ENCODE measurements at places on chromosomes 2 and 18.

DNA sequence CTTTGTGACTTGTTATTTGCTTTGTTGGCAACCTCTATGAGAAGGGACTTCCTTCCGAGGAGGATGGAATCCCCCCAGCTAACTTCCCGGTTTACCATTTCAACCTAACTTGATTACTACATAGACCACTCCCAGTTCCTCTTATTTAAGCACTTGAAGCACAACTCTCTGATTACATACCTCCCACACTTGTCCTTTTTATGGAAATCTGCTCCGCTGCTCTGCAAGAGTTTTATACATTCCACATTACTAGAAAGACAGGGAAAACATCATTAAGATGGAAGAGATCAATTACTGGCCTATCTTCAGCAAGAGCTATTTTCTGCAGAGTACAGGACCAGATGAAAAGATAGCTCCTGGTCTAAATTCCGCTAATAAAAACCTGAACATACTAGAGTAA lies 160.0 kb upstream of the PGAP1 start:
- no peak for DNase-seq

- DNase-seq = no peak
These were observed 544 bp downstream of the EVA1A start for GRCh38 chr2:75560022-75560767.

DNA sequence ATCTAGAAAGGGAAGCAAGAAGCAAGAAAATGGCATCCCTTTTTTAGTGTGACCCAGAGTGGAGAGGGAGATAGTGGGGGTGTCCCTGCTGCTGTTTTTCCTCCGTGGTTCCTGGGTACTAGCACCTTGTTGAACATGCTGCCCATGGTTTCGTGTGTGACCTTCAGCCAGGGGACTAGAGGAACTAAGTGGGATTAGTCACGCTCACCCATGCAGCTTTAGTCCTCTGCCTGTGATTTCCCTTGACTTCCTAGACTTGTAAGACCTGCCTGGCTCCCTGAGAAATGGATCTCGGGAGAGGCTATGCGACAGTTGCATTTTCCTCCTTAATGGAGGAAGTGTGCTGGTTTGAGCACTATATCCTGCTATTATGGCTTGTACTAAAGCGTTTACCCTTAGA lies 471.4 kb downstream of the DCDC2C start:
- DNase-seq = no peak

GRCh38 chr2:176079831-176080539 lies 3.8 kb downstream of the EVX2 start:
- DNase-seq = no peak

GRCh38 chr18:13259701-13260100 lies 41.1 kb downstream of the LDLRAD4 start:
- DNase-seq = no peak

GRCh38 chr2:66839551-66840320 lies 404.8 kb downstream of the MEIS1 start:
- no peak for DNase-seq

- DNase-seq = no peak
These were observed 201.8 kb downstream of the TWIST2 start for GRCh38 chr2:239049421-239050251.

Data from renal pelvis (tissue), 12 donors.